ENCODE measurements at places on chromosomes 16 and 17.
A peak's percentile ranks its signal among the peaks of the same experiment; 100 is the strongest.

DNA sequence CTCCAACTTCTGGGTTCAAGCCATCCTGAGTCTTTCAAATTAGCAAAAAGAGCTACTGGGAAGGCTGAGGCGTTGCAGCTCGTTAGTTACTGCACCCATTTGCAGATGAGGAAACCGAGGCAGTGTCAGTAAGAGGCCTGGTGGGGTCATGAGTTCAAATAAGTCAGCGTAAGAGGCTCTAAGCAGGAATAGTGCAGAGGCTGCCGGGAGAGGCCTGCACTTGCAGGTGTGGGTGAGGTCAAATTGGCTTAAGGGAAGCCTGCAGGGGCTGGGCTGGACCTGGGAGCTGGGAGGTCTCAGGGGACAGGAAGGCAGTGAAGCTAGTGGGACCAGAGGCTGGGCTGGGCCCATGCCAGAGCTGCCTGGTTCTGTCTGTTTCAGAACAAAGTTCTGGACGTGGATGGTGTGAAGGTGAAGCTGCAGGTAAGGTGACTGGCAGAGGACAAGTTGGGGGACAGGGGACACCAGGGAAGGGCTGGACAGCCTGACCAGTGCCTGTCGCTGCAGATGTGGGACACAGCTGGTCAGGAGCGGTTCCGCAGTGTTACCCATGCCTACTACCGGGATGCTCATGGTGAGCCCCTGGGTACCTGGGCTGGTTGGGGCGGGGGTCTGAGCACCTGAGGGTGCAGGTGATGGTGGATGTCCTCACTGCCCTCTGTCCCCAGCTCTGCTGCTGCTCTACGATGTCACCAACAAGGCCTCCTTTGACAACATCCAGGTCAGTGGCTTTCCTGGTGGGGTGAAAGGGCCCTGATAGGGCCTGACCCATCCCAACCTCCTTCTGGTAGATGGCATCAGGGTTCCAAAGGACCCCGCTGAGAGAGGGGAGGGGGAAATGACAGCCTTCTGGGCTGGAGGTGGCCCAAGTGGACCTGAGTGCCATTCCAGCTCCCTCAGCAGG lies 3.0 kb downstream of the RAB26 start:
- DNase-seq = no peak

- no peak for DNase-seq
Measured at GRCh38 chr17:42527932-42528331, 8.1 kb upstream of the NAGLU start.

DNA sequence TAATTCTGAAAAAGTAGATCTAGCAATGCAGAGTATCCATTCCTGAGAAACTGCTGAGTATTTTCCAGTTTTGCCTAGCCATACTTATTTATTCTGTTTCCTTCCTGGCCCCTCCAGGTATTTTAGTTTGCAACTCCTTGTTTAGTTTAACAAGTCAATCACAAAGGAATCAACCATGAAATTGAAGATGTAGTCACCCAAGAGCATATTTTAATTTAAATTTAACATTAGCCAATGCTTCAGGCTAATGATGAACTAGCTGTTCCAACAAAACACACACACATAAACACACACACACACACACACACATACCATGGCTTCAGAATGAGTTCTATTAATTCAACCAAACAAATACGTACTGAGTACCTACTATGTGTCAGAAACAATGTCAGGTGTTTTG lies 332.8 kb upstream of the ERCC4 start:
- no peak for DNase-seq

GRCh38 chr16:73124665-73125375 lies 76.9 kb upstream of the ZFHX3 start:
- no peak for DNase-seq

DNA sequence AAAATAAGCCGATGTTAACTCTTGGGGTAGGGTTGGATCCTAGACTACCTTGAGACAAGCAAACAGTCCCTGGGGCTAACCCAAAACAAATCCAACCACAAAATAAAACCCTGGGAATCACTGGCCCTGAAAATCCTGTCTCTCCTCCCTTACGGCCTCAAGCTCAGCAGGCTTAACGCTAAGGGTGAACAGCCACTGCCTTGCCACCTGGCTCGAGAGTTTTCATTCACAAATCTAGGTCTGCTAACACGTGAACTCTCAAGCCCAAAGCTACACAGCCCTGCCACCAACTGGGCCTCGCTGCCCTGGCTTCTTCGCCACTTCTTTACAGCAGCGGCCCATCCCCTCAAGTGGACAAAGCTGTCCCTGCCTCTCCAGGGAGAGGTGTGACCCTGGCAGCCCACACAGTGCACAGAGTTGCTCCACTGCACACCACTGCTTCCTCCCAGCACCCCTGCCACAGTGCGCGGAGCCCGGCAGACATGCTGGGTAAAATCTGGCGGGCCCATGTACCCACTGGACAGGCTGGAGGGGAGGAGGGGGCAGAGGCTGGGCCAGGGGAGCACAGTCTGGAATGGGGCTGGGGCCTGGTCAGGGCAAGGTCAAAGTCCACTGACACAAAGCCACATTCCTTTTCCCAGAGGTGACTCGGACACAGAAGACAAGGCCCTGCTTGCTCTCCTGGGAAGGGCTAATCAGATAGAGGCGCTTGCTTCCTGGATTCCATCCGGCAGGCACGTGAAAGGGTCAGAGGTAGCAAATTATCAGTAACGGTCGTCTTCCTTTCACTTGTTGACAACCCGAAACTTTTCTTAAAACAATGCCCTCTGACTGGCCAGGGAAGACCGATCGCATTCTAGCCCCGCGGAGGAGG lies 996 bp downstream of the PCYT2 start:
- DNase-seq = no peak

GRCh38 chr17:38540514-38541045 lies 65.2 kb downstream of the SRCIN1 start:
- DNase-seq = no peak

- no peak for DNase-seq
Measured at GRCh38 chr16:56603589-56603988, 4.8 kb upstream of the MT2A start.

GRCh38 chr16:2489581-2489980 lies 14.7 kb downstream of the TBC1D24 start:
- no peak for DNase-seq

DNA sequence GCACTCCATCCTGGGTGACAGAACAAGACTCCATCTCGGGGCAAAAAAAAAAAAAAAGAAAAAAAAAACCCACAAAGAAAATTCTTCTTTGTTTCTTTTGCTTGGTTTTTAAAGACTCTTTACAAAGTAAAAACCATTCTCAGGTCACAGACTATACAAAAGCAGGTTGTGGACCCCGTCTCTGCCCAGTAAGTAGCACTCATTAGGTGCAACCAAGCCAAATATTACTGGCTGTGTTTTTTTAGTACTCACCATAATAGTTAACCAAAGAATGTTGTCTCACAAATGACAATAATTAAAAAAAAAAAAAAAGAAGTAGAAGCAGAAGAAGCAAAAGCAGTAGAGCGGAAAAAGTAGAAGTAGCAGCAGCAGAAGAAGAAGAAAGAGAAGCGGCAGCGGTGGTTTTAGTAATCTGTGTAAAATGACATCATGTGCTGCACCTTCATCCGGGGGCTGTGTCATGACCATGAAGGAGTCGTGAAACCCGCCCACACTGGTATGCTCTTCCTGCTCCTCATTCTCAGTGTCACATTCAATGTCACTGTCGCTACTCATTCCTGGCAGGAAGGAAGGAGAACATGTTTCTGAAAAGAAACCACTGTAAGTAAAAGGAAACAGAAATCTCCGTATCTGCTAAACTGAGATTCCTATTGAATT lies 105.4 kb downstream of the TRIM37 start:
- peak; percentile 73 for DNase-seq

DNA sequence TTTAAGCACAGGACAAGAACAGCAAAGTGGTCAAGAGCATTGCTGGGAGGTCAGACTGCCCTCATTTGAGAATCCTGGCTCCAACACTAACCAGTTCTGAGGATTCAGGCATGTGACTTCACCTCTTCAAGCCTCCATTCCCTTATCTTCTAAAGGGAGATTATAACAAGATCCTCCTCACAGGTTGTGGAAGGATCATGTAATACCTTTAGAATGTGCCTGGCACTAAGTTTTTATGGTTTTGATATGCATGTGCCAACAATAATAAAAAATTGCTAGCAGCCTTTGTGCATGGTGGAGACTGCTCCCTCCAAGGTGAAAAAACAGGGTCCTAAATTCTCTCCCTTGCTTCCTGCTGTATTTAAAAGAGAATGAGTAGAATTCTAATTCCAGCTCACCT lies 36.0 kb upstream of the ADAMTS18 start:
- no peak for DNase-seq

DNA sequence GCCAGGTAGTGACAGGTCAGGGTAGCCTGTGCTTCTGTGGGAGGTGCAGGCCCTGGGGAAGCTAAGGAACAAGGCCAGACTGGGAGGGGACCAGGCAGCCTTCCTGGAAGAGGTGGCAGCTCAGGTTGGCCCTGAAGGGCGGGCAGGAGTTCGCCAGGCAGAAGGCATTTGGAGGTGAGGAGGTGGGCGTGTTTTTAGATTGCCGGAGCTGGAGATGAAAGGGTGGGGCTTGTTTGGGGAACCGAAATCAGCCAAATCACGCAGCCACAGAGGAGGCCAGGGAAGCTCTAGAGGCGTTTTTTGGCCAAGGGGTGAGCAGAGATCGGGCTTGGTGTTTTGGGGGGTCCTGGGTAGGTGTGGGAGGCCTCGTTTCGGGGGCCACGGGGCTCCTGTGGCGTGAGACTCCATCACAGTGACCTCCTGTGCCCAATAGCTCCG lies 7.6 kb downstream of the ADCY7 start:
- no peak for DNase-seq

DNA sequence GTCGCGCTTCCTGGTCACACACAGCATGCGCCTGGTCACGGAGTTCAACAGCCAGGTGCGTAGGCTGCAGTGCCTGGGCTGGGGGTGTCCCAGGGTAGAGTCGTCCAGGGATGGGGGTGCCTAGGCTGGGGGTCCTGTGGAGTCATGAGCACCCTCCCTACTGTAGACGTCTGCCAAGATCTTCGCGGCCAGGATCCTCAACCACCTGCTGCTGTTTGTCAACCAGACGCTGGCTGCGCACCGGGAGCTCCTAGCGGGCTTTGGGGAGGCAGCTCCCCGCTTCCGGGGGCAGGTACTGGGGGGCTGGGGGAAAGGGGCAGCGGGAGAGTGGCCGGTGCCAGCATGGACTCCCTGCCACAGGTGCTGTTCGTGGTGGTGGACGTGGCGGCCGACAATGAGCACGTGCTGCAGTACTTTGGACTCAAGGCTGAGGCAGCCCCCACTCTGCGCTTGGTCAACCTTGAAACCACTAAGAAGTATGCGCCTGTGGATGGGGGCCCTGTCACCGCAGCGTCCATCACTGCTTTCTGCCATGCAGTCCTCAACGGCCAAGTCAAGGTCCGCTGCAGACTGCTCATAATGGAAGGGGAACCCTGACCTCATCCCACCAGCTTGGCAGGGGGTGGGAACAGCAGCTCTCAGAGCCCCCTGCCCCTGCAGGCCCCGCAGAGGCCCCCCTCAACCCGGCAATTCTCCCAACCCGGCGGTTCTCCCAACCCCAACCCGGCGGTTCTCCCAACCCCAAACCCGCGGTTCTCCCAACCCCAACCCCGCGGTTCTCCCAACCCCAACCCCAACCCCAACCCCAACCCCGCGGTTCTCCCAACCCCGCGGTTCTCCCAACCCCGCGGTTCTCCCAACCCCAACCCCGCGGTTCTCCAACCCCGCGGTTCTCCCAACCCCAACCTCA lies 2.4 kb downstream of the PDIA2 start:
- DNase-seq = no peak

DNA sequence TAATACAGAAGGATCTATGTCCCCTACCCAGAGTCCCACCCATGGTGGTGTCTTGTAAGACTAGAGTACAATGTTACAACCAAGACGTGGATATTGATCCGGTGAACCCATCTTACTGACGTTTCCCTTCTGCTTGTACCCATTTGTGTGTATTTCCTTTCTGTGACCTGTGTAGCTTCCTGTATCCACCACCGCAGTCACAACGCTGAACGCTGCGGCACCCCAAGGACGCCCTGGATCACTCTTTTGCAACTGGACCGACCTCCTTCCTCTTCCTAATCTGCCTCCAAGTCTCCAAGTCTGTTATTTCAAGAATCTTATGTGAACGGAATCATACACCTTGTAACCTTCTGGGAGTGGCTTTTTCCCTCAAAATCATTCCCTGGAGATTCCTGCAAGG lies 33.5 kb upstream of the CBX4 start:
- no peak for DNase-seq

- DNase-seq = no peak
Measured at GRCh38 chr17:64687961-64688360, 25.9 kb upstream of the SMURF2 start.

GRCh38 chr17:57293077-57293476 lies 36.8 kb downstream of the MSI2 start:
- DNase-seq = no peak

DNA sequence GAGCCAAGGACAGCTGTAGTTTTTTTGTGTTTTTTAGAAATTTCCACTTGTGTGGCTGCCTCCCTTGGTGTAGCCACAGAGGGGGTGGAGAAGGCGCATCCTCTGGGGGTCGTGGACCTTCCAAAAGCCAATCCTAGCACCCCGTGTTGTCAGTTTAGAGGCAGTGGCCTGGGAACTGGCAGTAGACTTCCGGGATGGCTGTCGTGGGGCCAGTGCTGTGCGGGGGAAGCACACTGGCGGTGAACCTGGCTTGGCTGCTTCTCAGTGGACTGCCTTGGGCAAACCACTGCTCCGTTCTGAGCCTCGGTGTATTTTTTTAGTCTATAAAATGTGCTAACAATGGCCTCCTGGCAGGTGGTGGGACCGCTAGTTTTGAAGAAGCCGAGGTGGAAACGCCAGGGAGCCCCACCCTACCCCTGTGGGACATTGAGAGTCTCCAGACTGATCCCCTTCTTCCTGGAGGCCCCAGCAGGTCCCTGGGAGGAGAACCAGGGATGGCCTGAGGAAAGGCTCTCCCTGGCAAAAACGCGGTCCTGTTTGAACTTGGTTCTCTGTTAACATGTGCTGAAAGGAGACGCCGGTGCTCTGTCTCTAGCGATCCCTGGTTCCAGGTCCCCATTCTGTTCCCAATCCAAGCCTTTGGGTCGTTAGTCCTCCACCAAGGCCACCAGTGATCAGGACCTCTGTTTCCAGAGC lies 125.7 kb downstream of the CMIP start:
- no peak for DNase-seq

GRCh38 chr17:49848019-49848473 lies at the start of gene TAC4:
TAC4 (minus strand) TSS chr17:49848069; CDS start chr17:49848017, 52 bp downstream.
- DNase-seq = no peak

DNA sequence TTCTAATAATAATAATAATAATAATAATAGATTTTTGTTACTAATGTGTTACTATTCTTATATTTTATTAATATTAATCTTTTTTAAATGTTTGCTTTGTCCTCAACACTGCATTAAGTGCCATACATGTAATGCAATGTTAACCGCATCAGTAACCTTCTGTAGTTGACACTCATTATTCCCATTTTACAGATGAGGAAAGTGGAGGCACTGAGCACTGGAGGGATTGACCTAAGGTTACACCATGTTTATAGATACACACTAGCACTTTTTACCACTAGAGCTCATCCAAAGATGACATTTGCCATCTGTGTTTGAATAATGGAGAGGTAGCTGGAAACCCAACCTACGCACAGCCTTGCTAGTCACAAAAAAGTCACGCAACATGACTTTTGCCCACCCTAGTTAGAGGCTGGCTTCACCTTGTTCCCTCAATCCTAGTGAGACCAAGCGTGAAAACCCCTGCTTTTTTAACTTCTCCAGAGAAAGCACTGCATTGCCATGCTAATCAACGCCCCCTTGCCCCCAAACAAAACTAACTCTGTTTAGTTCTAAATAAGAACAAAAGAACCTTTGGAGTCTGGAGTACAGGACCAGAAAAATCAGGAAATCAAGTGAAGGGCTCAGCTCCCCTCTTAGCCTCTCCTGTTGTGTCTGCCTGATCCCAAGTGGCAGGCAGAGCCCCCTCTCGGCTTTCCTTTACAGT lies 2.3 kb downstream of the ARSG start:
- DNase-seq = no peak

Data from stimulated activated CD4-positive, alpha-beta T cell treated with anti-CD3 and anti-CD28 coated beads, Interleukin-2, amount 100 ng/mL, for 4 hours (primary cell).